Activated gamma-delta T cell treated with Interleukin-2 at 50 U/mL for 16 hours (primary cell): ENCODE measurements at places on chromosomes 6 and 20.
A peak's percentile ranks its signal among the peaks of the same experiment; 100 is the strongest.

DNA sequence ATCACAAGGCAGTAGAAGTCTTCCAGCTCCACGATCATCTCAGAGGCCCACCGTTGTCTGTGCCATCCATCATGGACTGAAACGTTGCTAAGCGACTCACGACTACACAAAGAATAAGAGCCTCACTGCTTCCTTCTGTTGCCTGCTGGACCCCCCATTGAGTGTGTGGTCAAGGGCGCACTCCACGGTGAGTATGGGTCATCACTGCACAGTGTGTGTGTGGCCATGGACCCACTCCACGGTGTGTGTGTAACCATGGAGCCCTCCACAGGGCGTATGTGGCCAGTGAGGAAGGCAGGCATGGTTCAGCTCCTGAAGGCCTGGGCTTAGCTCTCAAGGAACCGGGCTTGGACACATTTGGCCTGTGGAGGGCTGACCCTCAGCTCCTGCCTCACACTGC lies 123.4 kb upstream of the AFDN start:
- no peak for DNase-seq

GRCh38 chr6:56168596-56168995 lies 78.8 kb downstream of the COL21A1 start:
- DNase-seq = no peak

DNA sequence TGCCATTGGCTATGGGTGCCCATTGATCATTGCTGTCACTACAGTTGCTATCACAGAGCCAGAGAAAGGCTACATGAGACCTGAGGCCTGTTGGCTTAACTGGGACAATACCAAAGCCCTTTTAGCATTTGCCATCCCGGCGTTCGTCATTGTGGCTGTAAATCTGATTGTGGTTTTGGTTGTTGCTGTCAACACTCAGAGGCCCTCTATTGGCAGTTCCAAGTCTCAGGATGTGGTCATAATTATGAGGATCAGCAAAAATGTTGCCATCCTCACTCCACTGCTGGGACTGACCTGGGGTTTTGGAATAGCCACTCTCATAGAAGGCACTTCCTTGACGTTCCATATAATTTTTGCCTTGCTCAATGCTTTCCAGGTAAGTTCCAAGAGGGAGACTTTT lies 16.4 kb downstream of the ADGRF4 start:
- DNase-seq = no peak

GRCh38 chr6:159343709-159344108 lies 174.5 kb downstream of the FNDC1 start:
- no peak for DNase-seq

DNA sequence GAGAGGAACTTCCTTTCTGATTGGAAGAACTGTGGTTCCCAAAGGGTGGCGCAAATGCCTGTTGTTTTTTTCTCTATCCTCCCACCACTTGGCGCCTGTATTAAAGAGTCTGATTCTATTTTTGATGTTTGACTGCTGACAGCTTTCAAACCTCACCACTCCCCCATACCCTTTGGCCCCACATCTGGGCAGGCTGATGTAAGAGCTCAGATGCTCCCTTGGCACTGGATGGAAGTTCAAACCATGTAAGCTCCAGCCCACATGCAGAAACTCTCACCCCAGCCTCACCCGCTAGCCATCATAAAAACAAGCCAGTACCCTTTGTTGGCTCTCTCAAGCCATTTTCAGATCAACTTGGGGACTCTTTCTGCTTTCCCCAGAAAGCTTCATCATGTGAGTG lies 20.0 kb upstream of the TMEM14A start:
- no peak for DNase-seq

- DNase-seq = no peak
Measured at GRCh38 chr6:14589175-14589574, 471.6 kb downstream of the CD83 start.

- no peak for DNase-seq
Measured at GRCh38 chr6:6588924-6589709, 597 bp downstream of the LY86 start.

DNA sequence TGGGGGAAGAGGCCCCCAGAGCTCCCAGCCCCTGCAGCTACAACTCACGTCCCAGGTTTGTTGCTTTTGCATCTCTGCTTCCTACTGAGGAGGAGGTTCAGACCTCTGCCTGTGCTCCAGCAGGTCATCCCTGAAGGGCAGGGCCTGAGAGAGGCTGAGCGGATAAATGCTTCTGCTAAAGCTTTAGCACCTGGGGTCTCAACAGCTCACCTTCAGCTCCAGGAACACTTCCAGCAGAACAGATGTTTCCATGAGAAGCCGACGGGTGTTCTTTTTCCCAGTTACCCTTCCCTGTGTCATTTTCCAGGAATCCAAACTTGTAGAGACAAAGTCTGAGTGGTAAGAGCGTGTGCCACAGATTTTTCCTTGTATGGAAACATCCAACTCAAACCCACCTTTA lies 208.8 kb downstream of the TBC1D7 start:
- DNase-seq = no peak

GRCh38 chr6:147699637-147700036 lies 191.1 kb downstream of the SAMD5 start:
- DNase-seq = no peak

DNA sequence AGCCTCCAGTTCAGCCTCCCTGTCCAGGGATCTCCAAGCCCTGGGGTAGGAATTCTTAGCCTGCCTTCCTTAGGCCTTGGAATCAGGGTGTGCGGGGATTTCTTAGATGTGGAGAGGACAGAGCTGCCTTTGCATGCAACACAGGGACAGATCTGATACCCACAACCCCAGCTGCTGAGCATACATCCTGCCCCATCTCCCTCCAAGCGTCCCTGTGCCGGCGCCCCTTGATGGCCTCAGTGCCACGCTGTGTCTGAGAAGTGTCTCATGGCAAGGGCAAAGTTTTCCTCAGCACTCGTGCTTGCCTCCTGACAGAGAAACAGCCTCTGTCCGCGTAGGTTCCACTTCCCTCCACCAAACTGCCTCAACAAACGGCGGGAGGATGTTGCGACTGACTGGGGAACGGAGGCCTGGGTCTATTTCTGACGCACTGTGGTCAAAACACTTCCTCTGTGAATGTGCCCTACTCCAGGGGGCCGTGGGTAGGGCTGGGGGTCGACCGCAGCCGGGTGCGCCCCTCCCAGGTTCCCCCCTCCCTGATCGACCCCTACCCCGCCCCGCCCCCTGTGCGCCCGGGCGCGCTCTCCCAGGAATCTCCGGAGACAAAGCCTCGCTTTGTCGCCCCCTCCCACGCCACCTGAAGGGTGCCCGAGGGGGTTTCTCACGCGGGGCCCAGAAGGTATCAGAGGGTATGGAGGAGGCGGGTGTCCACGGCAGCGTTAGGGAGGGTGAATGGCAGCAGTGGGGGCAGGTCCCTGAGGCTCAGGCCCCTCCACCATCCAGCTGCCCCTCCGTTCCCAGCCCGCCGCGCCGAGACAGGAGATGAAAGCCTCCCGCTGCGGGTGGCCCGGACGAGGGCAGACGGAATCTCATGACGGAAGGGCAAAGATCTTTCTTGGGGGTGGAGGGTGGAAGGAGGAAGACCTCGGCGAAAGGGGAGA lies 806 bp downstream of the MICAL1 start:
- DNase-seq = peak; percentile 71

DNA sequence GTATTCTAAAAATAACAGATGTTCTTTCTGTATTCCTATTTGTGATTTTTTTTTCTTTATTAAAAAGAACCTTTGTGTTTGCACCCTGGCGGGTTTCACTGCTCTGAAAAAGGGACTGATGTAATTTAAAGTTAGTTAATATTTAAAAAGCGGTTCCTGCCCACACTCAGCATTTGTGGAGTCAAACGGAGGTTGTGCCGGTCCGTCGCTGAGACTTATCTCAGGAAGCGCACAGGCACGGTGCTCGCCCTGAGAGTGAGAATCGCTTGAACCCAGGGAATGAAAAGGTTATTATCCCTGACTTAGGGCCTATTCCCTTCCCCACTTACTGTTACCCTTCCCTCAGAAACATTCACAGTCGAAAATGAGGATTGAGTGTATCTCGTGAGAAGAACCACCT lies 366.7 kb downstream of the THBS2 start:
- no peak for DNase-seq

DNA sequence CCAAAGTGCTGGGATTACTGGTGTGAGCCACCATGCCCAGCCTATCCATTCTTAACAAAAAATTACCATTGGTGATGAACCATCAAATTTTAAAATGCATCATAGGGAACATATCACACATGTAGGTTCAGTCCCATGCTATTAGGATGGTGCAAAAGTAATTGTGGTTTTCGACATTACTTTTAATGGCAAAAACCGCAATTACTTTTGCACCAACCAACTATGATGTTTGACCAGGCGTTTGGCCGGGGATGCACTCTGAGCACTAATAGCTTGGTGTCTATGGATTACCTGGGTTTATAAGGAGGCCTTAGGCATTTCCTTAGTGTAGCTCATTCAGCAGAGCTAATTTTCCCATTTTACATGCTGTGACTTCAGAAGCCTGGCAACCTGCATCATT lies 246.5 kb upstream of the SUPT3H start:
- no peak for DNase-seq

GRCh38 chr6:113363048-113363798 lies 493.9 kb upstream of the MARCKS start:
- DNase-seq = no peak

DNA sequence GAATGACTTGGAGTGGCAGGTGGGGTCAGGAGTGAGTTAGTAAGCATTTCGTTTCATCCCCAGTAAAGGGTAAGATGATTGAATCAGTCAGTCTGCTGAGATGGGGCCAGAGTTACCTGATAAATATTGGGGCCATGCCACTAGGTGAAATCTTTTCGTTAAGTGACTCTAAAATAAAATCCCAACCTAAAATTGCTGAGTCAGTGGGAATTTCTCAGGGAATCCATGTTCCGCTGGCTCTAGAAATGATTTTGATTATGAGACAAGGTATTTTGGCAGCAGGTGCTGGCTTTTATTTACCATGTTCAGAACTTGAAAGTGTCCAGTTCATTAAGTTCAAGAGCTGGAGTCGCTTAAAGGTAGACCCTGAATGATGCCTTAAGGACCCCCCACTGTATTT lies 125.4 kb downstream of the GMPR start:
- no peak for DNase-seq

GRCh38 chr20:1427457-1428054 lies 34.7 kb upstream of the FKBP1A start:
- DNase-seq = no peak

GRCh38 chr6:148628251-148628650 lies 118.6 kb upstream of the UST start:
- DNase-seq = no peak

GRCh38 chr20:14622796-14623195 lies 285.4 kb upstream of the FLRT3 start:
- no peak for DNase-seq
